A549 treated with CpdA at 1 μM for 4 hours (cell line): ENCODE measurements at places on chromosomes 5 and 9. TPM values are rescaled to one million over a fixed set of nuclear protein-coding genes. Genes with fewer than 3 reads are reported as not detected.

RFESD gene
- 2.5 to 3.8 TPM (median 3.1 TPM) in 5 replicates for total RNA-seq

PTGES gene
- 91.2 to 108 TPM (median 93.1 TPM) in 5 replicates for total RNA-seq

TSSK1B gene
- not detected in 5 replicates for total RNA-seq

ELOVL7 gene
- 9.5 to 13.8 TPM (median 10.9 TPM) in 5 replicates for total RNA-seq

ANKRD31 gene
- total RNA-seq, result 0.03 to 0.12 TPM (median 0.07 TPM) in 5 replicates

NEUROG1 gene
- not detected in 5 replicates for total RNA-seq

PCDHGA10 gene
- total RNA-seq, result 0.01 TPM in 1 of 5 replicates, not detected in the others

PCSK1 gene
- 0.22 to 0.73 TPM (median 0.30 TPM) in 5 replicates for total RNA-seq

C9orf153 gene
- total RNA-seq, result 0.27 to 0.37 TPM (median 0.27 TPM) in 3 of 5 replicates, not detected in the others

SOX30 gene
- 0.05 to 0.07 TPM in 2 of 5 replicates, not detected in the others for total RNA-seq

GABRG2 gene
- not detected in 5 replicates for total RNA-seq

APBB3 gene
- 4.9 to 7.7 TPM (median 6.0 TPM) in 5 replicates for total RNA-seq

TRPM3 gene
- not detected in 5 replicates for total RNA-seq

C5orf24 gene
- total RNA-seq, result 16.7 to 26.4 TPM (median 22.7 TPM) in 5 replicates

PHPT1 gene
- 255 to 327 TPM (median 305 TPM) in 5 replicates for total RNA-seq

IFNA21 gene
- total RNA-seq, result not detected in 5 replicates

CDKN2B-AS1 gene
- not detected in 5 replicates for total RNA-seq

FOXD4L6 gene
- total RNA-seq, result 0.06 TPM in 1 of 5 replicates, not detected in the others

PGM5 gene
- not detected in 5 replicates for total RNA-seq

SH3GL2 gene
- total RNA-seq, result 0.03 to 0.15 TPM (median 0.11 TPM) in 4 of 5 replicates, not detected in the other

NTRK2 gene
- total RNA-seq, result 0.02 to 0.04 TPM (median 0.03 TPM) in 3 of 5 replicates, not detected in the others

TNFSF15 gene
- 0.26 to 0.41 TPM (median 0.37 TPM) in 5 replicates for total RNA-seq

SLC36A3 gene
- not detected in 5 replicates for total RNA-seq

BARX1 gene
- 7.1 to 12.5 TPM (median 11.0 TPM) in 5 replicates for total RNA-seq

HRH2 gene
- total RNA-seq, result 0.65 to 0.80 TPM (median 0.66 TPM) in 5 replicates

BSPRY gene
- 0.06 to 0.12 TPM (median 0.07 TPM) in 3 of 5 replicates, not detected in the others for total RNA-seq

ALDH1B1 gene
- total RNA-seq, result 53.2 to 61.7 TPM (median 55.1 TPM) in 5 replicates

PCDHB3 gene
- 0.02 to 0.06 TPM (median 0.05 TPM) in 3 of 5 replicates, not detected in the others for total RNA-seq

QRFP gene
- total RNA-seq, result not detected in 5 replicates

OR1J2 gene
- 0.06 to 0.15 TPM in 2 of 5 replicates, not detected in the others for total RNA-seq

PRLR gene
- 0.08 to 0.15 TPM (median 0.11 TPM) in 4 of 5 replicates, not detected in the other for total RNA-seq

STXBP1 gene
- total RNA-seq, result 16.1 to 18.6 TPM (median 17.9 TPM) in 5 replicates

LRRC19 gene
- not detected in 5 replicates for total RNA-seq

C5orf34 gene
- total RNA-seq, result 5.0 to 5.4 TPM (median 5.3 TPM) in 5 replicates

ARL14EPL gene
- 0.07 to 0.69 TPM (median 0.39 TPM) in 5 replicates for total RNA-seq

PPP2R2B gene
- total RNA-seq, result 0.13 to 0.24 TPM (median 0.14 TPM) in 4 of 5 replicates, not detected in the other

SH3PXD2B gene
- 12.0 to 17.7 TPM (median 16.0 TPM) in 5 replicates for total RNA-seq

LCN15 gene
- 0.09 TPM in 1 of 5 replicates, not detected in the others for total RNA-seq

ARPC5L gene
- total RNA-seq, result 60.1 to 78.6 TPM (median 76.5 TPM) in 5 replicates

PFN3 gene
- total RNA-seq, result not detected in 5 replicates

DAB2IP gene
- 11.5 to 14.9 TPM (median 13.5 TPM) in 5 replicates for total RNA-seq

LAMC3 gene
- total RNA-seq, result 1.5 to 2.6 TPM (median 2.2 TPM) in 5 replicates

DMGDH gene
- 0.27 TPM in 1 of 5 replicates, not detected in the others for total RNA-seq

POC5 gene
- 8.7 to 12.8 TPM (median 10.2 TPM) in 5 replicates for total RNA-seq

ENTPD8 gene
- 0.21 to 0.52 TPM (median 0.28 TPM) in 5 replicates for total RNA-seq

ZNF879 gene
- total RNA-seq, result 0.42 to 0.93 TPM (median 0.57 TPM) in 5 replicates

LCN2 gene
- 1.0 to 5.7 TPM (median 3.3 TPM) in 5 replicates for total RNA-seq

ACSL6 gene
- total RNA-seq, result 0.06 to 0.24 TPM (median 0.17 TPM) in 4 of 5 replicates, not detected in the other

IFNK gene
- total RNA-seq, result not detected in 5 replicates

NR5A1 gene
- total RNA-seq, result 0.08 TPM in 1 of 5 replicates, not detected in the others
